ENCODE measurements at places on chromosomes 2 and 18.

- no peak for DNase-seq
Measured at GRCh38 chr2:232894746-232895145, 24.7 kb downstream of the SNORC start.

GRCh38 chr2:210577263-210578071 lies 21.1 kb downstream of the CPS1 start:
- no peak for DNase-seq

GRCh38 chr2:144718376-144718775 lies 198.5 kb upstream of the ZEB2 start:
- DNase-seq = no peak

- no peak for DNase-seq
Measured at GRCh38 chr18:10247742-10248082, 206.7 kb upstream of the APCDD1 start.

DNA sequence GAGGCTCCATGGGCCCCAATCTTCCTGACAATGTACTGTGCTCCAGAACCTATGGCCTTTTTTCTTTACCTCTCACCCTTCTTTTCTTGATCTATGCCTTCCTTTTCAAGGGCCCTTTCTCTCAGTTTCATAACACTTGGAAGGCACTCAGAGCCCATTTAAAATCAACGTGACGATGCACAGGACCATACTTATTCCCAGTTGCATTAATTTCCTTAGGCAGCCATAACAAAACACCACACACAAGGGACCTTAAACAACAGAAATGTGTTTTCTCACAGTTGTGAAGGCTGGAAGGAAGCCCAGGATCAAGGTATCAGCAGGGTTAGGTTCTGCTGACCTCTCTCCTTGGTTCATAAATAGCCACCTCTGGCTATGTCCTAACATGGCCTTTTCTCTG lies 414.0 kb upstream of the TNP1 start:
- DNase-seq = no peak

DNA sequence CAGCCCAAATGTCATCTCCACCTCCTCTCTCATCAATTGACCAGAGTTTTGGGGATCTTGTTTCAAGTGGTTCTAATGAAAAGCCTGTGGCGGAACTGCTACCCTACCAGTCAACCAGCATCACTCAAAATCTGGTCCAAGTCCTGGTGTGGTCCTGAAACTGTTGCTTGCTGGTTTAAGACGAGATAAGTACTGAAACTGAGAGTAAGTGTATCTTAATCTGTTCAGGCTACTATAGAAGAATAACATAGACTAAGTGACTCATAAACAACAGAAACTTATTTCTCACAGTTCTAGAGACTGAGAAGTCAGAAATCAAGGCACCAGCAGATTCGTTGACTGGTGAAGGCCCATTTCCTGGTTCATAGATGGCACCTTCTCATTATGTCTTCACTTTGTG lies 879 bp upstream of the GALNT5 start:
- no peak for DNase-seq

DNA sequence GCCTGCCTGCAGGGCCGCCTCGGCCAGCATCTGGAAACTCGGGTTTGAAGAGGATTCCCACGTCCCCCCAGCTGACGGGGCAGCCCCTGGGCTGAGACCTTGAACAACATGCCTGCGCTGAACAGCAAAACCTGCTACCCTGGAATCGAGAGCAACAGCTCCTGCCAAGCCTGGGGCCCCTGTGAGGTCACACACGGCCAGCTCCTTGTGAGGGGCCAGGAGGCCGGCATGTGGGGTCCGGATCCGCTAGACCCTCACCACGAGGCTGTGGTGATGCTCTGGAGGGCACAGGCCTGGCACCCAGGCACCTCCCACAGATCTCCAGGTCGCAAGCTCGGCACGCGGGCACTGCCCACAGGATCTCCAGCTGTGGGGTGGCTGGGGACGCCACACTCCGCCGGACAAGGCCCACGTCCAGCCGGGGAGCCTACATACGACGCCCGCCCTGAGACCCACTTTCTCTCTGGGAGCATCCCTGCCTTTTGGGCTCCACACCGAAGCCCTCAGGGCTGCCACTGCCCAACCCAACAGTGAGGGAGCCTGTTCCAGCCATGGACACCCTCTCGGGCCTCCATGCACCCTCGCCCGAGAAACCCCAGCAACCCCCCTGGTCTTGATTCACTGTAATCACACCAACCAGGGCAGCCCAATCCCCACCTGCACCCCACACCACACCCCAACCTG lies 34.1 kb downstream of the SLC66A2 start:
- DNase-seq = no peak

- no peak for DNase-seq
Measured at GRCh38 chr2:189096769-189097447, 82.7 kb downstream of the COL5A2 start.

DNA sequence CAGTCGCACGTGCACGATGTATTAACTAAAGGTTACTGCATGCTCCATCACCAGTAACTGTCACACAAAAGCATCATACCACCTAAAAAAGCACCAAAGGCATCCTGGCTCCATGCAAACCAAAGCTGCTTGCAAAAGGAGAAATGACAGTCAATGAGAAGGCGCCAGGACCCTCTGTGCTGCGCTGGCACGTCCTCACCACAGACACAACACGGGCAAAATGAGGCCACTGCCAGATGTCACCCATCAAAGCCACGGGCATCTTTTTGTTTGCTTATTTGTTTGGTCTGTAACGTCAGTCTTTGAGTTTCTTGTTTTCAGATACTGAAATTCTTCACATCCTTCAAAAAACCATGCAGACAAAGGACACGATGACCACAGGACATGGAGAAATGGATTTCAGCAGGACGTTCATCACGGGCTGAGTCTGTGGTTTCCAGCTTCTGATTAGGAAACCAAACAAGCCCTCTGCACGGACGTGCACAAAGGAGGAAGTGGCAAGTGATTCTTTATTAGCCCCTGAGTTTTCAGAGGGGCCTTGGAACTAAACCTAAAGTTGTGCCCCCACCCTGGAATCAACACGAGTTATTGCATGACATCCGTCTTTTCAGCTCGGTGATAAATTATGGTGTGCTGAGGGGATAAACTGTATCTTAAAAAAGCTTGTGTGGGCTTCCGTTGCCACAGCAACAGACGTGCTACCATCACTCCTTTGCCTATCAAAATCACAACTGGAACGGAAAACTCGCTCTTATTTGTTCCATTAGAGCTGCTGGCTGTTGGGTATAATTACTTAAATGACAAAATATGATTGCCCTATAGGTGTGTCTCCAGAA lies 181.8 kb downstream of the EIPR1 start:
- DNase-seq = no peak

GRCh38 chr2:157868993-157869392 lies 7.1 kb downstream of the ACVR1 start:
- DNase-seq = no peak

GRCh38 chr18:79424880-79425568 lies 29.3 kb downstream of the NFATC1 start:
- no peak for DNase-seq

- DNase-seq = no peak
Measured at GRCh38 chr18:32607816-32608215, 137.1 kb upstream of the GAREM1 start.

DNA sequence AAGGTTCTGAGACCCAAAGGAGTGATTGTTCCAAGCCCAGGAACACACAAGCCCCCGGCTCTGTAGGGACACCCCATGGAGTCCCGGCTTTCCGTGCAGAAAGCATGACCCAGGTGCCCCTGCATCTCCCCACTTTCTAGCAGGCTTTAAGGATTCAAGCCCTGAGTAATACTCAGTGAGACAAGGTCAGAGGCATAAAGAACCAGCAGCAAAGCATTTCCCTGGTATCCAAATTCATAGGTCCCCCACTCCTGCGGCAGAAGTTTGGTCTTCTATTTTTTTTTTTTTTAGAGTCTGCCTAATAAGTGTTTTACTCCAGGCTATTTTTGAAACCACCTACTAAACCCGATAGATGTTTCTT lies 16.3 kb downstream of the TSHZ1 start:
- no peak for DNase-seq

DNA sequence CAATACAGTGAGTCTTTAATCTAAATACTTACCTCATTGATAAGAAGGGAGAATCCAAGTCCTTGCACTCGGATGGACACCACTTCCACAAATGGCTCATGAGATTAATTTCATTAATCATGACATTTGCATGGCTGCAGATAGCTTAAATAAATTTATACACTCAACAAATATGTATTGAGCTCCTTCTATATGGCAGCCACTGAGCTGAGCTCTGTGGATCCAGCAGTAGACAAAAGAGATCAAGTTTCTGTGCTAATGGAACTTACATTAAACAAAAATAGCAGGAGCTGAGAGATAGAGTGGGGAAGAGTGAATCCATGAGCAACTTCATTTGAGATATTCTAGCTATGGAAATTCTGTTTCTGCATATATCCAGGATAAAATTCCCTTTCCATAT lies 44.4 kb downstream of the RAB27B start:
- no peak for DNase-seq

- DNase-seq = peak; percentile 75
Measured at GRCh38 chr2:203811491-203812221, 55.9 kb upstream of the CTLA4 start.

DNA sequence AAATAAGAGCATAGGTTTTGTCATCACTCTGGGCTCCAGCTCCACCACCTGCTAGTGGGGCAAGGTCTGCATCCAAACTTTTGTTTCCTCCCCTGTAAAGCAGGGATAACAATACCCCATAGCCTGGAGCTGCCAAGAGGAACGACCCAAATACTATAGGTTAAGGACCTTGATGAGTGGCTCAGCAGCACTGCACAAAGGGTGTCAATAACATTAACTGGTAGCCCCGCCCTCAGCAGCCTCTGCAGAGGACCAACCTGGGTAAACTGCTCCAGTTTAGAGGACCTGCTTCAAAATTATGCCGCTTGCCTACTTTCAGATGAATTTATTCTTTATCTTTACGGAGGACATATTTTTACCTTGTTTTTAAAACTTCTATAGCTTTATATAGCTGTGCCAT lies 65.8 kb upstream of the RIOK3 start:
- no peak for DNase-seq

GRCh38 chr18:70243131-70243929 lies 37.8 kb upstream of the RTTN start:
- no peak for DNase-seq

DNA sequence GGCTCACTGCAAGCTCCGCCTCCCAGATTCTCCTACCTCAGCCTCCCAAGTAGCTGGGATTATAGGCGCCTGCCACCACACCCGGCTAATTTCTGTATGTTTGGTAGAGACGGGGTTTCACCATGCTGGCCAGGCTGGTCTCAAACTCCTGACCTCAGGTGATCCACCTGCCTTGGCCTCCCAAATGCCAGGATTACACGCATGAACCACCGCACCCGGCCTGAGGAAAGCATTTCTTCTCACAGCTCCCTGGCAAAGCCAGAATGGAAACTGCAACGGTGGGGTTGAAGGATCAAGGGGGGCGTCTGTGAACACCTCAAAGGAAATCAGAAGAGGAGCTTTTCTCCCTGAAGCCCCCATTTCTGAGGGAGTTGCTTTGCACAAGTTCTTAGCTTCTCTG lies 11.2 kb upstream of the TEX51 start:
- no peak for DNase-seq

GRCh38 chr2:205651719-205652118 lies 30.6 kb upstream of the NRP2 start:
- DNase-seq = no peak

GRCh38 chr2:9565436-9566153 lies 10.0 kb upstream of the ADAM17 start:
- DNase-seq = peak; percentile 81

DNA sequence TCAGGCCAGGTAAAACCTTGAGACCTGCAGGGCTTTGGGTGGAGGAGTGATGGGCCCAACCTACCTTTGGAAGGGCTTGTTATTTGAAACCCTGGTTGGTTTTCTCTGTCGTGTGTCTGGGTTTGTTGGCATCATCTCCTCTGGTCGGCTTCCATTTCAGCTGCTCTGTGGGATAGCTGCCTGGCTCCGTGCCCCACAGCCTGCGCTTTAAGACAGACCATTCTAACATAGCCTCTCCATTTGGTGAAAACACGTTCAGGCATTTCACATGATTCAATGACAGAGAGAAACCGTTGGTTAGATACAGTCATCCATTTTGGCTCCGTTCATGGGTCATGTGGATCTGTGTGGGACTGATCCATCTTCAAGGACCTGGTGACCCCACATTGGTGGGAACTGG lies 37.0 kb upstream of the LYPD6B start:
- no peak for DNase-seq

DNA sequence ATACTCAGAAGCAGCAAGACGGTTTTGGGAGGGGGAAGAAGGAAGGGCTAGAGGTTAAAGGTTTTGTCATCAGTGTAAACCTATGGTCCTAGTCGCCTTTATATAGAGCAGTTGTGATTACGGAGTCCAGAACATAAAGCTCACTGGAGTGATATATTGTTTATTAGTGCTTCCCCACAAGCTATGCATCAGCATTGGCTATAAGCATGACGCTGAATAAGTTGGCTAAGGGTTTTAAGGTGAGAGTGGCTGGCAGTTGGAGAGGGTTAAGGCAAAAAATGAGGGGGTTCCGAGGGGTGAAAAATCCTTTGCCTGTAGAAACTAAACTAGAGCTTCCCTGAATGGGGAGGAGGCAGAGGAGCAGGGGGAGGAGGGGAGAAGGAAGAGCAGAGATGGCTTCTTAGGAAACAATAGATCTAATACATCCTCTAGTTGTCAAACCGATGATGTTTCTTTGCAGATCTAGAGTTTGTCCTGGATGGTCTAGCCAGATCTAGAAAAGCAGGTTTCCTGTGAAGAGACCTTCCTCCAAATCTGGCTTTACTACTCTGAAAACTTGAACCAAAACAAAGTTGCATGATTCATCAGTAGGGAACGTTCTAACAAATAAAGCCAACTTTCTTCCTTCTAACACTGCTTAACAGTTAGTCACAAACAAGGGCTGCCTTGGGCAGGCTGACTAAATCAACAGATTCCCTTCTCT lies 2.5 kb downstream of the KLF7 start:
- DNase-seq = no peak

- DNase-seq = no peak
Measured at GRCh38 chr2:207135340-207135739, 30.4 kb downstream of the KLF7 start.

GRCh38 chr2:44955593-44956392 lies 14.3 kb downstream of the SIX3 start:
- peak; percentile 85 for DNase-seq

- DNase-seq = no peak
Measured at GRCh38 chr18:2240311-2240705, 331.0 kb downstream of the METTL4 start.

- no peak for DNase-seq
Measured at GRCh38 chr2:109500910-109501309, 112.9 kb downstream of the SEPTIN10 start.

GRCh38 chr2:24015562-24016375 lies 5.9 kb downstream of the MFSD2B start:
- DNase-seq = no peak

DNA sequence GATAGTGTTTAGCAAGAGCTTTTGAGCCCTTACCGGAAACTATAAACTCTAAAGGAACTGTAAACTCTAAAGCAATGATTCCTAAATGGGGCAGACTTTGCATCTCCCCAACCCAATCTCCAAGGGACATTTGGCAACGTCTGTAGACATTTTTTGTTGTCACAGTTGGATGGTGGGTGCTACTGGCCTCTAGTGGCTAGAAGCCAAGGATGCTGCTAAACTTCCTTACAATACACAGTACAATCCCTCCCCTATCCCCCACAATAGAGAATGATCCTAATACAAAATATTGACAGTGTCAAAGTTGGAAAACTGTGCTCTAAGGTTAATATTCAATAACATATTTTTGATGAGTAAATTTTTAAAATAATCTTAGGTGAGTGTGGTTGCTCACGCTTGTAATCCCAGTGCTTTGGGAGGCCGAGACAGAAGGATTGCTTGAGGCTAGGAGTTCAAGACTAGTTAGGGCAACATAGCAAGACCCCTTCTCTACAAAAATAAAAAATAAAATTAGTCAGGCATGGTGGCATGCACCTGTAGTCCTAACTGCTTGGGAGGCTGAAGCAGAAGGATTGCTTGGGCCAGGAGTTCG lies 66.7 kb downstream of the PTPN4 start:
- no peak for DNase-seq
